ENCODE measurements at places on chromosomes 6 and 20.

DNA sequence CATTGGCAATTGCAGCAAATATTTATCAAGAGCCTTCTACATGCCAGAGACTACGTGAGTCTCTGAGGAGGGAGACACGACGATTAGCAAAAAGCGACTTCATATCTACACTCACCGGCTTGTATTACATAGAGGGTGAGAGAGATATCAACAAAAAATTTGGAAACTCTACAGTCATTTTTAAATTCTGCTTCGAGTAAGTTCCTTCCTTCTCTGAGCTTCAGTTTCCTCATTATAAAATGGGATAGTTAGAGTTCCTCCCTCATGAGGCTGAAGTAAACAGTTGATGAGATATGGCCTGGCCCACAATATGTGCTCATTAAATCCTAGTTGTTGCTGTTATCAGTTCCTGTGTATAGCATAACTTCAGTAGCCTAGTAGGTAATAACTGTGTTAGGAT, 64.1 kb upstream of the SIRPA start:
- no peak for DNase-seq

GRCh38 chr6:120373185-120373584, 961.1 kb downstream of the TBC1D32 start:
- no peak for DNase-seq

DNA sequence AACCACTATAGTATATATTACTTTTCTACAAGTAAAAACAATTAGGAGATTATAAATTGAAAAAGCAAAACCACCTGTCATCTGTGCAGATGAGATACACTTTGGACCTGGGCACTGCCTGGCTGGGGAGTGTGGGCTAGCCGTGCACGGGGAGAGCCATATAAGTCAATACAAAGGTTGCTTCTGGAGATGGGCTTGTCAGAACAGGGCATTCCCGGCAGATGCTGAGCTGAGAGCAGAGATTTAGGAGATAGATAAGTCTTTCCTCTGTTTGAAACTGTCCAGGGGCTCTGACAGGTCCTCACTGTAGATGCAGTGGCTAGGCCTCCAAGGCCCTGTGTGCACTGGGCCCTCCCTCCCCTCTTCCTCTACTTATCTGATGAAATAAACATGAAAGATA, 34.5 kb downstream of the CD164 start:
- no peak for DNase-seq

- no peak for DNase-seq
These were observed 23.2 kb upstream of the SERINC1 start for GRCh38 chr6:122494665-122495272.

DNA sequence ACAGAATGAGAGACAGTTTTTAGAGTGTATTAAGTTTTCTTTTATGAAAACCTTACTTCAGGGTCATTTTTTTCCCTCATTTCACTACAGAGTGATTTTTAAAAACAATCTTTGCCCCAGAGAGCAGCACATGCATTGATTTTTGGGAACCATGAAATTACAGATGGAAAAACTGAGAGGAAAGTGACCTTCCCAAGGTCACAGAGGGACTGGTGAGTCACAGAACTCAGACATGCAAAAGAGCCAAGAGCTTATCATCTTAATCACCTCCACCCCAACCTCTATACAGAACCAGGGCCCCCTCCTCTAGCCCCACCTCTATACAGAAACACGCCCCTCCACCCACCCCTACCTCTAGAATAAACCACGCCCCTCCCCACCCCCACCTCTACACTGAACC, 10.7 kb downstream of the PXMP4 start:
- peak; percentile 40 for DNase-seq

DNA sequence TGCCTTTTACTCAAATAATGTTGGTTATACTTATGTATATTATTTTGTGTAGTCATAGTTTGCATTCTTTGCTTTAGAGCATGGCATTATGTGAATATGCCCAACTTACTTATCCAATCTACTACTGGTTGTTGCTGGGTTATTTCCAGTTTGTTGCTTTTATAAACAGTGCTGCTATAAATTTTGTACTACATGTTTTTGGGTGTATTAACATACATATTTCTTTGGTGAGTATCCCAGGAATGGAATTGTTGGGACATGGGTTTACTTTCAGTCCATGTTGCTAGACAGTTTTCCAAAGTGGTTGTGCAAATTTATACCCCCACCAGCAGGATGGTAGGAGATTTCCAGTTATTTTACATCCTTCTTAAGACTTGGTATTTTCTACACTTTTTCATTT, 157.1 kb upstream of the THEMIS start:
- DNase-seq: no peak

DNA sequence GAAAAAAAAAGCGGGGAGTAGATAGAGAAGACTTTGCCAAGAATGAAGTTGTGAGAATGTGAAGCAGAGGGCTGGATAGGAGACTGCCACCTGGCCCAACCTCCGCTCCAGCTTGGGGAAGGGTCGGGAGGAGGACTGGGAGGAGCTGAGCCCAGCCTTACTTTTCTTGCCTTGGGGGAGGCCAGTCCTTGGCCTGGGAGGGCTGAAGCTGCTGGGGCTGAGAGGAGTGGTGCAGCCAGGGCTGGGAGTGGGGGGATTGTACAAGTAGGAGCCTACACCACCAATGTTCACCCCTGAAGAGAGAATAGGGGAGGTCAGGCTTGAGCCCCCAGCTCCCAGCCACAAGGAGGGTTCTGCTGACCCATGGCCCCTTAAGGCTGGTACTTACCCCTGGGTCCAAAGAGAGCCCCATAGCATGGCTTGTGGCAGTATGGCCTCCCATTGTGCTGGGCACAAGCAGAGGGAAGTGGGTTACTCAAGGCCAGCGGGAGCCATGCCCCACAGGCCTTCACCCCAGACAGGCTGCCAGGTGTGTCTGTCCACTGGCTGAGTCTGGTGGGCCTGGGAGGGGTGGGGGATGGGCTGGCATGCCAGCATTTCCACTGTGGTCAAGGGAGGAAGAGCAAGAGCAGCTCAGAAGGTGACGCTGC, 1.1 kb downstream of the CRIP3 start:
- DNase-seq: no peak

Measured in activated CD4-positive, alpha-beta T cell treated with anti-CD3 and anti-CD28 coated beads for 48 hours (primary cell).